ENCODE measurements at places on chromosomes 6 and 20. TPM values are rescaled to one million over a fixed set of nuclear protein-coding genes. Genes with fewer than 3 reads are reported as not detected.

DNA sequence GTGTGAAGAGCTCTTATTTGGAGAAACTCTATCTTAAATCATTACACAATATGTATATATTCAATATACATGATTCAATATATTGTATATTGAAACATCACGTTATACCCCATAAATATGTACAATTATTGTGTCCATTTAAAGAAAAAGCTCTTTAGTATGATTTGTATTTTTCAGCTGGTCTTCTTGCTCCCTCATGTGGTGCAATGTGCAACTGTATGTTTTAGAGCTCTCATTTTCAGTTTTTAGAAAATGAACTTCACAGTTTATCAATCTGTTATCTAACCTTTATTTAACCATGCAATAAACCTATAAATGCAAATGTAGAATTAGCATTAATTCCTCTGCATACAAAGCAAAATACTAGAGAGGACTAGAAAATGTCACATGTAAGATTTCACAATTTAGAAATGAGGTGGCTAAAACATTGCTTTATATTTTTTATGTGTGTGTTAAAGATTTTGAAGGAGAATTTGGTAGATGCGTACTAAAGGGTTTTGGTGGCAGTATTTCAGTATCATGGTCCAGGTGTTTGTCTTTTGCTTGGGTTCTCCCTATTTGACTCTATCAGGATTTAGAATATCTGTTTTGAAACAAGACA is 167.1 kb downstream of the PHF3 start:
- no peak for DNase-seq

DNA sequence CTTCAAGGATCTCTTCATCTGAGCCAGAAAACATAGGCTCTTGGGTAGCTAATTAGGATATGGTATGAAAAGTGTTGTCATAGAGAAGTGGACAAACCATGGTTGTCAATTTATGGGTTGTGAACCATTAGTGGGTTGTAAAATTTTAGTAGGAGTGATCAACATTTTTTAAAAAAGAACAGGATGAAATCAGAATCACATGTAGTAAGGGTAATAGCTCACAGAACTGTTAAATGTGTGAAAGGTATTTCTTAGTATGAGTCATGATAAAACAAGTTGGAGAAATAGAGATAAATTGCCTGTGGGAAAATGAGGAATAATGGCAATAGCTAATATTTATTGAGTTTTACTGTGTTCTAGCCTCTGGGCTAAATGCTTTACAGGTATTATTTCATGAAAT is 113.4 kb downstream of the MAP3K4 start:
- no peak for DNase-seq

DNA sequence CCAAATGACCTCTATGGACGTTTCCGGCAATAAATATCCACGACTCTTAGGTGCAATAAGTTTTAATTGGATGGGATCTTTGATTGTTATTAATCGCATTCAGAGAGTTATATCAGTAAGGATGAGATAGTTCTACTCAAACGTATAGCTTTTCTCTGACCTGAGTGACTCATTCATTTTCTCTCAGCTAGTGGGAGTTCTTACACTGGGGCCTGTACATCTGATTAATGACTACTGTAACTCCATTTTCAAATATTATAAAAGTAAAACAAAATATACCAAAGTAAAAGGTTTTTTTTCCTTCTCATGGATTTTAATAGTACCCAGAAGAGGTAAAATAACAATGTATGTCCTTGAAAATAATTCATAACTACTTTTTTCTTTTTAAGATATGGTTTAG is 41.1 kb upstream of the SAMD5 start:
- no peak for DNase-seq

The RAMACL gene
- total RNA-seq = 0.29 TPM

The RCAN2 gene
- not detected for total RNA-seq

The IL17A gene
- not detected for total RNA-seq

The PHACTR3 gene
- not detected for total RNA-seq

The GPRC6A gene
- not detected for total RNA-seq

The ADGRF4 gene
- not detected for total RNA-seq

GRCh38 chr6:56940463-56940862 is 14.4 kb upstream of the BEND6 start:
- no peak for DNase-seq

The DEFB132 gene
- not detected for total RNA-seq

DNA sequence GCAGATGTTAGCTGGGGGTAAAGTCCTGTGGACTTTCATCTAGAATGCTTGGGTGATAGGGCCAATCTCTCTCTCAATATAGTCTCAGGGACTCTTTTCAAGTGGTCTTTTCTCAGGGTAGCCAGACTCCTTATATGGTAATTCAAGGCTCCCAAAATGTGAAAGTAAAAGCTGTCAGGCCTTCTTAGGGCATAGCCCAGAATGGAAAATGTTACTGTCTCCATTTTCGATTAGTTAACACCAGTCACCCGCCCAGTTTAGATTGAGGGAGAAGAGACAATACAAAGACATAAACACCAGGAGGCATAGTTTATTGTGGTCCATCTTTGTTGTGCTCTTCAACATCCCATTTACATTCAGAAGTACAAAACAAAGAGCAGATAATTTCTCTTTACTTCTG is 295.8 kb downstream of the EPHA7 start:
- no peak for DNase-seq

GRCh38 chr6:3390698-3391097 is 66.2 kb downstream of the SLC22A23 start:
- DNase-seq = no peak

DNA sequence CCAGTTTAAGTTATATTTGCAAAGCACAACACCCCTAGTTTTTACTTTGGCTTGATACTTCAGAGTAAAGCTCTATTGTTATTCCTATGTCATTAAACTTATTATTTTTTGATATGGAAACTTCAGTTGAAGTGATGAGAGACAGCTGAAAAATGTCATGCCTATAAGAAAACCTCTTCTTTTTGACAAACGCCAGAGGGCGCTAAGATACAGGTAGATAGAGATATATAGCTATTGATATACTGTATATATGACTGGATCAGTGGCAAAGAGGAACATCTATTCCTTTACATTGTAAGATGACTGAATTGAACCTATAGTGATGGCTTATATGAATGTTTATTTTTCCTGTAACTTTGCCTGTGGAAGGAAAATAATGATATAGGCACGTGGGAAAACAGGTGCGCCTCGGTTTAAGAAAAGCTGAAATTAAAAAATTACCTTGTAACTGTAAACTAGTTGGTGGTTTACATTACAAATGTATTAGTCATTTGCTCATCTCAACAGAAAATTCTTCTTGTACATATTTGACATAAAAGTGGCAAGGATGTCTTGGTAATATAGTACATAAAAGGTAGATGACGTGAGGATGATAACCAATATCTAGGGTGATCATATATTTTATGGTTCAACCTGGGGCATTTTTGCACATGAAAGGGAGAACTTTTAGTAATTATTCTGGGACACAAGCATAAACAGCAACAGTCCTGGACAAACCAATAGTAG is 74.1 kb downstream of the LAMA4 start:
- DNase-seq = peak; percentile 75

- no peak for DNase-seq
Measured at GRCh38 chr6:17957498-17957897, 29.9 kb downstream of the KIF13A start.

GRCh38 chr6:142013287-142013686 is 119.4 kb upstream of the GJE1 start:
- DNase-seq = no peak

GRCh38 chr6:166691199-166691598 is 64.1 kb upstream of the RPS6KA2 start:
- DNase-seq = no peak

The HTR1E gene
- total RNA-seq = not detected

The AVP gene
- total RNA-seq = not detected

DNA sequence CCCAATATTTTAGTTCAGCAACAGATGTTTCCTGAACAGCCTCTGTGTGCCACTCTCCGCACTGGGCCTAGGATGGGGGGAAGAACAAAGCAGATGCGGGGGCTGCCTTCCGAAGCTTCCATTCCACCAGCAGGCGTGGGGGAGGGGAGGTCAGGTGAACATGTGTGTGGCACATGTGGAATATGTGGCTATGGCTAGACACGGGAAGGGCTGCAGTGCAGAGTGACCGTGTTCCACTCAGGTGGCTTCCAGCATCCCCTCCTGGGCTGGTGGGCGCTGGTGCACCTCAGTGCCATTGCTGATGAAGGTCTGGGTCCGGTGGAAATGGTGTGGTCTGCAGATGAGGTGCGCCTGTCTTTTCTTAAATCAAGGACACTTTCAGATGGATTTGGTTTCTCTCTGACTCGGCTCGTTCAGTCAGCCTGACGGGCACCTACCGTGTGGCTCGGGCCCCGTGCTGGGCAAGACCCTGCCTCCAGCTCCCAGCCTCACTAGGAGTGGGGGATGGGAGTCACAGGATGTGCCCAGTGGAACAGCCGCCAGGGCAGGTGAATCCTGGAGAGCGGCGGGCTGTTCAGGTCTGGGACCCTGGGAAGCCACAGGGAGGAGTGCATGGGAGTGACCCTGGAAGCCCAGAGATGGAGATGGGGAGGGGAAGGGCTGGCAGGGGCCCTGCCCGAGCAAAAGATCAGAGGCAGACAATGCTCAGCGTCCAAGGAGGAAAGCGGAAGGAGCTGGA is 111.0 kb downstream of the SYCP2 start:
- DNase-seq = no peak

The PRPF6 gene
- total RNA-seq = 64.7 TPM

- no peak for DNase-seq
Measured at GRCh38 chr6:86017236-86017635, 374.6 kb upstream of the SYNCRIP start.

GRCh38 chr6:44234101-44235025 is 11.0 kb downstream of the SLC29A1 start:
- DNase-seq = no peak

GRCh38 chr6:21437581-21437980 is 156.0 kb upstream of the SOX4 start:
- DNase-seq = no peak

GRCh38 chr6:81633391-81633790 is 119.1 kb downstream of the TENT5A start:
- no peak for DNase-seq

The CLDN20 gene
- total RNA-seq = not detected

The B3GAT2 gene
- 0.05 TPM for total RNA-seq

The KCNK16 gene
- total RNA-seq = not detected

- DNase-seq = no peak
Measured at GRCh38 chr6:30136570-30137286, 788 bp downstream of the TRIM40 start.

DNA sequence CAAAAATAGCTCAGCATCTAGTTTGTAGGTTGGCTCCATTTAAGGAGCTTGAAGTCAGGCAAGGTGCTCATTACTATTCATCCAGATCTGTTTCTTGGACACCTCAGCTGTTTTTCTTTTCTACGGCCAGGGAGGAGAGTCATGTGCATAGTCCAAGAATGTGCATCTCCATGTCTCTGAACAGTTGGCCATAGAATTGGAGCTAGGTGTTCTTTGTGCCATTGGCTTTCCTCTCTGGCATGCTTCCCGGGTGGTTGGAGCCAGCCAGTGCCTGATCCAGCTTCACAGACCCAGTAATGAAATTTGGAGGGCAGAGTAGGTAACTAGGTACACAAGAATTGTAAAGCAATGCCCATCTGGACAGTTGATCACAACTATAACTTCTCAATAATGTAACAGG is 21.6 kb downstream of the EYA4 start:
- DNase-seq = no peak

DNA sequence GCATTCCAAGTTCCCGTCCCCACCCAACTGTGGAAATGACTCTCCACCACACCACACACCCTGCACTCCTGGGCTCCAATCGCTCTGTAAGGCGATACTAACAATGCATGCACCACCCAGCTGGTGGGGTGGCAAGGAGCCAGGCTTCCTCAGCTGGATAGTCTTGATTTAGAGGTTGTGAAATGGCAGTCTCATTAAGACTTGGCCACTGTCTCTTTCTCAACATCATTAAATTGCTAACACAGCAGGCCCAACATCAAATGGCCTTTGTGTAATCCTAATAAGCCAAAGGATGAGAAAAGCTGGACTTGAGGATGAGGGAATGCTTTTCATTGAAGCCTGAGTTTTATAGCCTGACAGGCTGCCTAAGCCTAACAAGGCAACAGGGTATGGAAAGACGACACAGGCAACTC is 223.7 kb downstream of the GMDS start:
- DNase-seq = no peak

- no peak for DNase-seq
Measured at GRCh38 chr20:62420846-62421715, 6.3 kb downstream of the RBBP8NL start.

GRCh38 chr20:50260479-50261221 is 70.0 kb downstream of the CEBPB start:
- DNase-seq = peak; percentile 24

- DNase-seq = no peak
Measured at GRCh38 chr6:81708113-81708699, 44.3 kb downstream of the TENT5A start.

DNA sequence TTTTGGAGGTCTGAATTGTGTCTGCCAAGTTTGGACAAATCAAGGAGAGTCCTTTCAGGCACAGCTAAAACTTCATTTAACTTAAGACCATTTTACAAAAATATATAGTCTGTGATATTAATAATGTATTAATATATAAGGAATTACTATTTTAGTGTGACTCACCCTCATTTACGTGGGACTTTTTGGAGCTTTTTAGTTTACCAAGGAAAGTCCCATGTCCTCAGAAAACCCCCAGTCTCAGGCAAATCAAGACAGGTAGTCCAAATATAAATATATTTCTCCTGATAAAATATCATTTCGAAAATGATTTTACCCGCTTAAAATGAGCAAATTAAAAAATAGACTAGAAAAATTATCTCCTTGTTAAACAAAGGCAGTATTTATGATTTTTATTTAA is 479.0 kb downstream of the PKHD1 start:
- no peak for DNase-seq

GRCh38 chr20:52242237-52243230 is 51.0 kb upstream of the ZFP64 start:
- no peak for DNase-seq

The TRIM31 gene
- not detected for total RNA-seq

- no peak for DNase-seq
Measured at GRCh38 chr6:134422426-134423231, 104.7 kb upstream of the SGK1 start.

GRCh38 chr6:21537637-21538036 is 55.9 kb upstream of the SOX4 start:
- DNase-seq = no peak

- DNase-seq = no peak
Measured at GRCh38 chr6:356828-357251, 34.7 kb upstream of the IRF4 start.

GRCh38 chr20:51563486-51564332 is 21.2 kb upstream of the NFATC2 start:
- no peak for DNase-seq

The GNRH2 gene
- total RNA-seq = 1.7 TPM

DNA sequence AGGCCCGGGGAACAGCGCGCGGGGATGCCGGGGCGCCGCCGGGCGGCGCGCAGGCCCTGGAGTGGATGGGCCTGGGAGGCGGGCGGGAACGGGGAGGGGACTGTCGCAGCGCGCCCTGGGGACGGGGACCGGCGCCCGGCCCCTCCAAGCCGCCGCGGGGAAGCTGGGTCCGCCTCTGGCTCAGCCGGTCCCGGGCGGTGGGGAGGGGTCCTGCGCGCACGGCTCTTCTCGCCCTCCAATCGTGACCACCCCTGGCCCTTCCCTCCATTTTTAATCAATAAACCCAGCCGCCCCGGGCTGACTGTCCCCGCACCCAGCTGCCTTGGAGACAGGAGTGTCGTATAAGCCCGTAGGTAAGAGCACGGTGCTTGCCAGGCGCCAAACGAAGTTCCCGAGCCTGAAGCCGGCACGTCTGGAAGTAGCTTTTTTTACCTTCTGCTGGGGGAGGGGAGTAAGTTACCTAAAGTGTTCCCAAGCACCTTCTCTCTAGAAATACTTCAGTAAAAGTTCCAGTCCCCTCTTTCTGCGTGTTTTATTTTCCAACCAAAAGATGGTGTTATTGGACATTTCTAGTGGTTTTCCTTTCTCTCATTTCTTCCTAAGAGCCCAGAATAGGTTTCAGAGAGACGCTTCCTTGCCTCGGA is 780 bp upstream of the TAF4 start:
- DNase-seq = peak; percentile 58

Measured in activated CD8-positive, alpha-beta T cell treated with anti-CD3 and anti-CD28 coated beads, Interleukin-2, amount 10 ng/mL, durations not matched to agents 7 days and 5 days (primary cell).